ENCODE measurements at places on chromosomes 12 and 14. TPM values are rescaled to one million over a fixed set of nuclear protein-coding genes. Genes with fewer than 3 reads are reported as not detected.

DNA sequence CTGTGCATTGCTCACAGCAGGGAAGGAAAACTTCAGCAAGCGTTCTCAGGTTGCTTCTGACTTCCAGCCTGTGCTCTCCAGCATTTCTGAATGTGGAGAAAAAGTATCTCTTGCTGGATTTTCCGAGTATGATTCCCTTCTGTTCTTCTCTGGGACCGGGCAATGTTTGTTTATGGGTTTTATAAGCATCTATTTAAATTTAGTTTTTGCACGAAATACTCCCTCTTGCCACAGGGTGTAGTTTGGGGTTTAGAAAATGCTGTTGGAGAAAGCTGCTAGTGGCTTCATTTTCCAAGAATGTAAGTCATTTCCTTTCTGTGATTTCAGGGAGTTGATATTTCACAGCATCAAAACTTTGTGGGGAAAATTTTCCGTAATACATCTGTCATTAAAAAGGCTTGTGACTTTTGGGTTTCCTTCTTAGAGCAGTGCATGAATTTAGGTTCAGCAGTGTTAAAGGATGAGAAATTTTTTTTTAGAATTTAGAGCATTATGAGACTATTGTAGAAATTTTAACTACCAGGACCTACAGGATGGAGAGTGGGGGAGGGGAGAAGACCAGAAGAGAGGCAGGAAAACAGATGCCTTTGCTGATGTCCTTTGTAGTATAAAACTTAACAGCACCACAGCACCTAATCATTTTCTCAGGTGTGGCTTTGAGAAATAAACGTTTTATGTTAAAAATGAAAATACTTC is 1.5 kb downstream of the FRMD6 start:
- DNase-seq = peak; percentile 6

Gene FAM181A
- not detected for total RNA-seq

Gene LRRC43
- not detected for total RNA-seq

Gene SLC39A5
- total RNA-seq = 10.7 TPM
